Glomerular endothelial cell (primary cell): ENCODE measurements at places on chromosomes 12 and 14.

GRCh38 chr12:13948621-13949020 lies 32.8 kb downstream of the GRIN2B start:
- no peak for DNase-seq

DNA sequence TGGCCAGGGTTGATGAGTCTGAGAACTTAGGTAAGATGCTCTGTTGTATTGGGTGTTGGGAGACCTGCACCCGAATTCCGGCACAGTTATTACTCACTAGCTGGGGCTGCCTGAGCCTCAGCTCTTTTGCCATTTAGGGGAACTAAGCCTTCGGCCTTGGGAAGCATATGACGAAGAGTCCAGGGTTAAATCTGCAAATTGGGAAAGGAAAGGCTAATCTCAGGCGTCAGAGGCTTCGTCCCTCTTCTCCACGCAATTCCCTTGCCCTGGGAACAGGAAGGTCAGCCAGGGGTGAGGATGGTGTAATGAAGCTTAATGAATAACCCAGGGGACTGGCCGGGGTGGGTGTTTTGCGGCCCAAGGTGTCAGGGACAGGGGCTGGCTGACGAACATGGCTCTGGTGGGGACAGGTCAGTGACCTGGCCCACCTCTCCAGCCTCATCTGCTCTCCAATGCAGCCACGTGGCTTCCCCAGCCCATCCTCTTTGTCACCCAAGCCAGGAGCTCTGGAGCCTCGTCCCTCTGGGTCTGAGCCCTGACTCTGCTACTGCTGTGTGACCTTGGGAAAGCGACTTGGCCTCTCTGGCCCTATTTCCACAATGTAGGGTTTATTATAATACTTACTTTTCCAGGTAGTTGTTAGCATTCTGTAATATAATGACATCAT lies 3.8 kb upstream of the SDSL start:
- no peak for DNase-seq

DNA sequence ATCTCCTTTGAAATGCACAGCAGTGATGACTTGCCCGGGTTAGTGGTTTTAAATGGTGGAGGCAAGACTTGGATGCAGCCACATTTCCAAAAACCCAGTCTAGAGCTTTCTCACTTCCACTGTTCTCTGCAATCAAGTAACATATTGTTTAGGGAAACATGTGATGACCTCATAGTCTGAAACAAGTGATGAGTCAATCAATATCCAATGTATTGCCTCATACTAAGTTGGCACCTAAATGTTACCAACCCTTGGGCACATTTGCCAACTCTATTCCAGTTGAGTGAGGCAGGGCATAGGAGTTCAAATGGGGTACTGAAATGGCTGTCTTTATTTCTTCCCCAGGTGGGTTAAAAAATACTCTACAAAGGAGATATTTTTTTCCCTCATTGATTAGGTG lies 1105.4 kb downstream of the VRK1 start:
- DNase-seq = no peak

DNA sequence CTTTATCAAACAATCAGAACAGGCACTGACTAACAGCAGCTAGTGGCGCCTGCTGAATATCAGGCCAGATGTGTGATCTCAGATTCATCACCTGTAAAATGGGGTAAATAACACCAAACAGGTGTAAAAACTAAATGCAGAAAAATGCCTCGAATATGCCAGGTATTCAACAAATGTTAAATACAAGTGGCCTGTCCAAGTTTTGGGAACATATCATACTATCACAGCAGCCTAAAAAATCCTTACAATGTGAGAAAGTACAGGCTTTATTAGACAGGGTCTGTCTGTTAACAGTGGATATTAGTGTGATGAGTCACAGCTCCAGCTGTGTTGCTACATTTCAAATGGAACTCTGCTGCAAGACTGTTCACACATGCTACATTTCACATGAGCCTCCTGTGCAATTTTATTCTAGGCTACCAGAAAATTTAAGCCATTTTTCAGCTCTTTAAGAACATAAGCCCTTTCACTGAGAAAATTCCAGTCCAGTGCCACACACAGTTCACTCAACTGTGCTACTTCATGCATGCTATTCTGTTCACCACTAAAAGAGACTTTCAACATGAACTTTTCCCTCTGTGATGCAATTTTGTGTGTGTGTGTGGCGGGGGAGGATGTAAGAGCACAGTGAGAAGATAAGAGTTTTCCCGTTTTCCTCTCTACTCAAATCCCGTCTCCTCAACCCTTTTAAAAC lies 56.7 kb downstream of the MSRB3 start:
- no peak for DNase-seq

DNA sequence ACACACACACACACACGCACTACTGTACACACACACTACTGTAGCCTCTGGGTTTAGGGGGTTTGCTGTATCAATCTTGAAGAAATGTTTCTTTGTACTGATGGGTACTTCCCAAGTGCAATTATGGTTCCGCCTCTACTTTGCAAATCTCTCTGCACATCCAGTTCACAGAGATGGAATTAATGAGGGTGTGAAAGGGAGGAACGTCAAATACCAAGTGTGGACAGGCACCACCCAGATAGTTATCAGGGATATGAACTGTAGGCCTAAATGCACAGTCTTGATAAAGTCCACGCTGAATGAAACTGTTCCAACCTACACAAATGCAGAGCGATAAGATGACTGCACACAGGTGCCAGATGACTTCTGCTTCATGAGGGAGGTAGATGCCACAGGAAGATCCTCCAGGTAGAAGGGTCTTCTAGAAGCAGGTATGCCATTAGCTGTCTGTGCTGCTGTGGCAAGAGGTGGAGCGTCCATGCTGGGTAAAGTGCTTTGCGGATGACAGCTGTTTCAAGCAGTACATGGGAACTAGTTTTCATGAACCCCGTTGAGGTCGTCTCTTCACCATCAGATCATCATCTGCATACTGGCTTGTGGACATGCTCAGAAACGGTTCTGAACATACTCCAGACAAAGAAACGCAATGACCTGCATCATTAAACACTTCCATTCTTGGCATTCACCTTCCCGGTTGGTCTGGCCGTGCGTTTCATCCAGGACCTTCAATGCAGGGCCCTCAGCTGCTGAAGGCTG lies 314.3 kb upstream of the RTL1 start:
- no peak for DNase-seq

DNA sequence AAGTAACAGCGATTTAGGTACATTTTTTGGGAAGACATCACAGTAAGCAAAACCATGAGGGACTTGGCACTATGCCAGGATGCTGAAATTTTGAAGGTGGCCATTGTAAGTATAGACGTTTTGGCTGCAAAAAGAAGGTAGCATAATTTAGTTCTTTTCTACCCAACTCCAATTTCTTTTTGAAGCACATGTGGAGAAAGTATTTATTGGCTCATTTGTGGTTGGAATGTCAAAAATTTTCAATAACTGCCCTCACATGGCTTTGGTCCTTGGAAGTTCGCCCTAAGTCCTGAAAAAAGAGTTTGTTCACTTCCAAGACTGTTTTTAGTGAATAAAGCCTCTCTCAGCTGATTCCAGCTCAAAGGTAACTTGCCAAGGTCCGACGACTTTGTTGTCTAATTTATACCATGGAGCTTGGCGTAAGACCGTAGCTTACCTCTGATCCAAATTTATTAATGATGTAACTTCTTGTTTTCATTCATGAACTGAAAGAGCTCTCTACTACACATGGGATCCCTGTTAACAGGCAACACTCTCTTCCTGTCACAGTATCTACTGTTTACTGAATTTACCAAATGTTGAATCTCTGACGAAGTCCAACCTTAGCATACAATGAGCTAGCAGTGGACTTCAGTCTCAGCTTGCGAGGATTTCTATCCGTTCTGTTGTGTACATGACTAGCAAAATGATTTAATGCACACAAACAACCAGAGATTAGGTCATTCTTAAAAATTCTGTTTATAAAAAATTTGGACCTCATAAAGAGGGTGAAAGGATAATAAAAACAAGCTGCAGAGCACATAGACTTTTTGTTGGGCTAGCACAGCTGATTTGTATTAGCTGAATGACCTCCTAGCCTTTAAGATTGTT lies 49.0 kb downstream of the MSRB3 start:
- no peak for DNase-seq

GRCh38 chr12:121990692-121991603 lies 30.7 kb upstream of the BCL7A start:
- DNase-seq = no peak

DNA sequence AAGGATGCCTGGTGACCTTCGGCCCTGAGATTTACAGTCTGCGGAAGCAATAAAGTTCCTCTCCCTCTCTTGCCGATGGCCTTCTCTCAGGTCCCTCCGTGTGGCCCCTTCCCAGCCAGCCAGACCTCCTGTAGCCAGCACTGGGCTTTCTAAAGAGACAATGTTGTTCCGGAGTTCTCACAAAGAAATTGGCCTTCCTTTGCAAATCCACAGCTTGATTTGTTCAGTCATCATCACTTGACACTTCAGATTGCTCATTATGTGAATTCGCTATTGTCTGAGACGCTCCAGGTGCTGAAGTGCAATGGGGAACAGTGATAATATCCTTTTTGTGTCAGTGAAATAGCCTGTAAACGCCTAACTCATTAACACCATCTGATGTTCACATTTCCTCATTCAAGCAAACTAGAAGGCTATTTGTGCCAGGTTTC lies 43.7 kb upstream of the GPHB5 start:
- DNase-seq = no peak

DNA sequence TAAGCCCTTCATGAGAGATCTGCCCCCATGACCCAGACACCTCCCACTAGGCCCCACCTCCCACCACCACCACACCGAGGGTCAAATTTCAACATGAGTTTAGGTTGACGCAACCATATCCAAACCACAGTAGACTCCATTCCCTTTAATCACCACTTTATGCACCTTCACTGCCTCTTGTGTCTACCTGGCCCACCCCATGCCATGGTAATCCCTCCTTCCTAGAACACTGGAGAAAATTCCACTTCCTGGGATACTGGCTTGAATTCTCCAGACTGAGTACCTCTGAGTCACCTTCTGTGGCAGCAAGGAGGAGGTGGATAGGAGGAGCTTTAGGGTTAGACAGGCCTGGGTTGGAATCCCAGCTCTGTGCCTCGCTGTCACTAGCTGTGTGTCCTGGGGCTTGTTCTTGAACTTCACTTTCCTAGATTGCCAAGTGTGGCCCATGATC lies 26.1 kb upstream of the CIPC start:
- DNase-seq = no peak

GRCh38 chr14:77338302-77338701 lies 17.5 kb downstream of the GSTZ1 start:
- no peak for DNase-seq
